CD4-positive, alpha-beta T cell treated with Interleukin-17A for 4 hours (primary cell): ENCODE measurements at places on chromosomes 5 and 9.
A peak's percentile ranks its signal among the peaks of the same experiment; 100 is the strongest.

DNA sequence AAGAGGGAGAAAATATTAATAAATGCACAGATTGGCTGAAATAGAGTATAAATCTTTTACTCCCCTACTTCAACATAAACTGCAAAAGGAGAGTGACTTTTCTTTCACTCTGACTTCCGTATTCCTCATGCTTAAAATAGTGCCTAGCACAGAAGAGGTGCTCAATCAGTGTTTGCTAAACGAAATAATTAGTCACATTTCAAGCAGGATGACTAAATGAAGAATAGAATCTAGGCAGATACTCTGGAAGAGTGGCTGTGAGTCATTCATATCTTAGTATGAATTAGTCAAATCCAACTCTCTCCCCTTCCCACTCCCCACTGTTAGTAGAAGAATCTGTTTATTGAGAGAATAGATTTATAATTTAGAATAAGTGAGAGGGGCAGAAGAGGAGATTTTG is 4.8 kb downstream of the CD274 start:
- no peak for DNase-seq

GRCh38 chr5:156951359-156951758 is 11.7 kb downstream of the TIMD4 start:
- DNase-seq, result no peak

- DNase-seq, result peak; percentile 83
These were observed 23.9 kb upstream of the MAPK9 start for GRCh38 chr5:180315762-180316212.

DNA sequence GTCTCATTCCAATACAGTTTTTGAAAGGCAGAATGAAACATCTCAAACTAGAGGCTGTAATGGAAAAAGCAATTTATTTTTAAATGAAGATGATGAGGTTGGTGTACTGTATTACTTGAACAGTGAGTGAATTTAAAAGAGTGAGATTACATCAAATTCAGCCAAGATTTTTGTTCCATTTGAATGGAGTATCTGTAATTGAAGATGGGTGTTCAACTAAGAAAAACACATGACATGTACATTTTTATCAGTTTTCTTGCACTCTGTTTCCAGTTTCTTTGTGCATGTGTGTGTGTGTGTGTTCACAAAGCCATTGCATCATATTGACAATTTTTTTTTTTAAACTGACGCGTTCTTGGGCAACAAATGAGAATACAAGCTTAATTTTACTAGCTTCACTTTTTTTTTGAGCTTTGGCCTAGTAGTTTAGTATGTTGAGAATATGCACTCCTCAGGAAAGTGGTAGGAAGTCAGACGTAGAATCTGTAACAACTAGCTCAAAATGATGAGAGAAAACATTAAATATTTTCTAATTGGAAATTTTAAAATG is 243.5 kb downstream of the MAST4 start:
- no peak for DNase-seq

GRCh38 chr9:128764361-128764760 is 7.4 kb downstream of the ZER1 start:
- DNase-seq, result no peak

DNA sequence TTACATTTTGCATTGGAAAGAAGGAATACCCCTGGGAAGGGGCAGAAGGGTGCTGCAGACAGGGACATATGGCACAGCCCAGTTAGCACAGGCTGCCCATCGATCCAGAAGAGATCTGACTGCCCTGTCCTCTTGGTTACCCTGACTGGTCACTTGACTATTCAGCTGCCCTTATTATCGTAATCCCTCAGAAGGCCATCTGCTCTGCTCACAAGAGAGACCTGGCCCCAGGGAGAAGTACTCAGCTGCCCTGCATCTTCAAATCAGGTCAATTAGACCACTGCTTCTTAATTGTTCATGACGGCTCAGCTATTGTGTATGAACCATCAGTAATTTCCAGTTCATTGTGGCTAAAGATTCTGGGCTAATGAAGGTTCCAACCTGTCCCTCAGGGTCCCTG is 345.0 kb downstream of the TLE1 start:
- no peak for DNase-seq

DNA sequence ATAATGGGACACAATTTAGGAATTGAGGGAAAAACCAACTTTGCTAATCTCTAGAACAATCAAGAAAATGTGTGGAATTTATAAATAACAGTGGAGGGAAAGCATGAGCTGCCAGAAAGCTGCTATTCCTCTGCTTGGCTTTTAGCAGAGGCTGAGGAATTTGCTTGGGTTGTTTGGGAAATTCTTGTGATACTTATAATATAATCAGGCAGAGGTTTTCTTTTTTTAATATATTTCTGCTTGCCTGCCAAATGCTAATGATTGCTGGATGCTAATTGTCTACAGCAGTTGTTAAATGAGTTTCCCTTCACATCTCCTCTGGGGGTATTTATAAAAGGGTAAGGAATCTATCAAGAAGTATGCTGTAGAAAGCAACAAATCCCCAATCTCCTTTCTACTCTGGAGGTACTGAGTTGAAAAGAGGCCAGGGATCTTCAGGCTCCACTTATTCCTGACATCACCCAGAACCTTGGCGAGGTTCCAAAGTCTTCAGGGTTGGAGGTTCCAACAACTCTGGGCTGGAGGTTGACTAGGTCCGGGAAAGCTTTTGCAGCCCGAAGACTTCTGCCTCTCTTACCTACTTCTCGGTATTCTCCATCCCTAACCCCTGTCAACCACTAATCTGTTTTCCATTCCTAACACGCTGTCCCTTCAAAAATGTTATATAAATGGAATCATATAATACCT is 60.4 kb upstream of the TMED7 start:
- DNase-seq, result no peak

DNA sequence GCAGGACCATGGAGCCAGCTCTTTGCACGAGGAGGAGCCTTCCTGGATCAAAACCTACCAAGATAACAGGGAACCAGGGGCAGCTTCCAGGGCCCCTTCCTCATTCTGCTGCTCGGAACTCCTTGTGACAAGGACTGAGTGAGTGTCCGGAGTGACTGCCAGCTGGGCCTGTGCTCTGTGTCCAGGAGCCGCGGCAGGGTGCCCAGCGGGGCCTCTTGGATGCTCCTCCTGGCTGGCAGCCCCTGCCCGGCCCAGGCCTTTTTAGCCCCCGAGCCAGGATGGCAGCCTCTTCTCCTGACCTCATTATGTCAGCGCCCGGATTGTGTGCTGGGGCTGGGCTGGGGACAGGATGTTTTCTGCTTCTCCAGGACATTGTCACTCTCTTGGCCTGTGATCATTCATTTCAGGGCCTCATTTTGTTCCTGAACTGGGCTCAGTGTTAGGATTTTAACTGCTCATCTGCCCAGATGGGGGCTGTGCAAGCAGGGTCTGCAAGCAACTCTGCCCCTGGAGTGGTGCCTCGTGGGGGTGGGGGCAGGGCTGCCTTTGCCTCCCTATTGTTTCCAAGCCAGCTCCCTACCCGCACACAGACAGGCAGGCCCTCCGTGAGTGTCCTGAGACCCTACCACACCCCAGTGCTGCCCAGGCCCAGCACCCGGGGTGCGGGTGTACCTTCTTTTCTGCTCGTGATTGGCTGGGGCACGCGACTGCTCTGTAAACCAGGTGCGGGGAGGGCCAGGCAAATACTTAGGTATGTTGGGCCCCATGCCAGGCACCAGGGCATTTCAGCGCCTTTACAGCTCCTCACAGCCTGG is 161.6 kb downstream of the COL23A1 start:
- no peak for DNase-seq

DNA sequence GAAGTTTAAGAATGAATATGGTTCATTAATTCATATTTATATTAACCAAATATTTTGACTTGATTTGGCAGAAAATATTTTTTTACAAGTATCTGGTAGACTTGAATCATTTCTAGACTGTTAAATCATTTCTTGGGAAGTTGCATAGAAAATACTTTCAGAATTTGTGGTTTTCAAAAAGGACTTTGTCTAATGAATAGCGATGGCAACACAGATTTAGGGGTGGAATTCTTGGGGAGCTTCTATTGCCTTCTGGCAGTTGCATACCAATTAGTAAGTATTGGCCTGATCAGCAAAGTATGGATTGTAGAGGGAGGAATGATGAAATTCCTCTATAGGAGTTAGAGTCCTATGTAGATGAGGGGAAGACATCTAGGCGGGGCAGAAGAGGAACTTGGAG is 68.6 kb upstream of the CKMT2 start:
- DNase-seq, result no peak

GRCh38 chr9:111621895-111622480 is 9.1 kb upstream of the DNAJC25 start:
- DNase-seq, result peak; percentile 36

- no peak for DNase-seq
These were observed 37.5 kb downstream of the TJP2 start for GRCh38 chr9:69211424-69212036.

- DNase-seq, result no peak
These were observed 909 bp downstream of the AFF4 start for GRCh38 chr5:132962429-132963021.
